ENCODE measurements at places on chromosomes 1 and 21.

- DNase-seq: no peak
These were observed 6.4 kb downstream of the SNRPE start for GRCh38 chr1:203867802-203868201.

- no peak for DNase-seq
These were observed 135.6 kb downstream of the GPATCH2 start for GRCh38 chr1:217495249-217495648.

DNA sequence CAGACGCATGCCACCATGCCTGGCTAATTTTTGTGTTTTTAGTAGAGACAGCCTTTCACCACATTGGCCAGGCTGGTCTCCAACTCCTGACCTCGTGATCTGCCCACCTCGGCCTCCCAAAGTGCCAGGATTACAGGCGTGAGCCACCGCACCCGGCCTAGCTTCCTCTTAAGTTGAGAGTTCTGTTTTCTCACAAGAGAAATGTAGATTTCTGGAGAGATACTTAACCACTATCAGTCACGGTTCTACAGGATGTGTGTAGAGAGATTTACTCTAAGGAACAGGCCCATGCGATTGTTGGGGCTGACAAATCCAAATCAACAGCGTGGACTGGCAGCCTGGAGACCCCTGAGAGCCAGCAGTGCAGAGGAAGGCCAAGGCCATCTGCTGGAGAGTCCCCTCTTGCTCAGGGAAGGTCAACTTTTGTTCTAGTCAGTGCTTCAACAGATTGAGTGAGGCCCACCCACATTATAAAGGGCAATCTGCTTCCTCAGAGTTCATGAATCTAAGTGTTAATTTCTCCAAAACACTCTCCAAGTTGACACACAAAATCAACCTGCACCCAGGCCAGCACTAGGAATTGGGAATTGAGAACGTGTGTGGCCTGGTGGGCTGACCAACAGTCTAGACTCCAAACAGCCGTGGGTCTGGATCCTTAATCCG lies 38.7 kb downstream of the CHAF1B start:
- DNase-seq: no peak

DNA sequence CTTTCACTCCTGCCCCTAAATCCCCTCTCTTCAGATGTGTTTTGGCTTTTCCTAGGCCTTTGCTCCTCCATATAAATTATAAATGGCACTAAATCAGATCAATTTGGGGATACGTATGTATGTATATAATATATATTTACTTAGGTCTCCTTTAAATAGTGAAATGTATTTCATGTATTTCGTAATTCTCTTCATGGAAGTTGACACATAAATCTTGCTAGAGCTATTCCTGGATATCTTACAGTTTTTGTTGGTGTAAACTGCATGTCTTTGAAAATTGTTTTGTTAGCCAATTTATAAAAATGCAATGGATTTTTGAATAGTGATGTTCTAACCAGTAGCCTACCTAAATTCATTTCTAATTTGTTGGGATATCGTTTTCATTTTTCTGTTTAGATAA lies 9.0 kb downstream of the RPF1 start:
- no peak for DNase-seq

DNA sequence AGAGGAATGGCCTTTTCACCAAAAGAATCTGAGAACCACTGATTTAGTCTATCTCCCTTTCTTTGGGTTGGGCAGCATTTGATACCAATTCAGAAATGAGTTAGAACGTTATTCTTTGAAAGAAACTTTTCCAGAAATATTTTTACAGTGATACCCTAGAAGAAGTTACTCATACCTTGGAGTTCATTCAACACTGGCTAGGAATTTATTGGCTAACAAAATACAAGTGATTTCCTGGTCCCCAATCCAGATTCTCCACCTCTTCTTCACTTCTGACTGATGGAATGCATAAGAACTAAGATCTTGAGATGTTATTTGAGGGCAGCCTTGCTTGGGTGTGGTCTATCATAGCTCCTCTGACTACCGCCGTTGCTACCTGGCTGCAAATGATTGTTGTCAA lies 9.4 kb downstream of the C1orf162 start:
- DNase-seq: no peak

DNA sequence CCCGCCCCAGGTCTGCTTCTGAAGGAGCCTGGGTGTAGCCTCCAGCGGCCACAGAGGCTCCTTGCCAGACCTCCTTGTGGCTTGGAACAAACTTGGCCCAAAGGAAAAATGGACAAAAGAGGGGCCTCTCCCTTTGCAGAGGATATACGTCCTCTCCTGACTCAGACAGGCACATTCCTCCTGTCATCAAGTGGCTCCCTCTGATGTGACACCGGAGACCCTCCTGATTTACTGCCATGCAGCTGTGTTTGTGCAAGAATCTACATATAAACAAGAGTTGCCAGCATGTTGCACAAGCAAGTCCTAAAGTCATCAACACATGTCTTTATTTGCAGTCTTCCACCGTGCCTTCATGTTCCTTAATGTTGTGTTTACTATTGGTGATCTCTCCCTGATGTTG lies 54.1 kb upstream of the F3 start:
- no peak for DNase-seq

DNA sequence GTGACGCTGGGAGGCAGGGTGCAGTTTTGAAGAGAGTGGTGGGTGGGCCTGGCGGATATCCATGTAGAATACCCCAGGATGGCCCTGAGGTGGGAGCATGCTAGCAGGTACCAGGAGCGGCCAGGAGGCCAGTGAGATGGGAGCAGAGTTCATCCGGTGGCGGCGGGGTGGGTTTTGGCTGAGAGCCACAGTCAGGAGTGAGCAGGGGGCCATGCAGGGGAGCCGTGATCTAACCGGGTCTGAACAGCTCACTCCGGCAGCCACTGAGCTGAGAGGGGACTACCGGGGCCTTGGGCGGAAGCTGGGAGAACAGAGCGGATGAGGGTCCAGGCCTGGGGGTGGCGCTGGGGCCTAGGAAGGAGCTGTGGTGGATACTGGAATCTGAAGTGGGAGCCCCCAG lies 47.6 kb upstream of the LRP8 start:
- no peak for DNase-seq

DNA sequence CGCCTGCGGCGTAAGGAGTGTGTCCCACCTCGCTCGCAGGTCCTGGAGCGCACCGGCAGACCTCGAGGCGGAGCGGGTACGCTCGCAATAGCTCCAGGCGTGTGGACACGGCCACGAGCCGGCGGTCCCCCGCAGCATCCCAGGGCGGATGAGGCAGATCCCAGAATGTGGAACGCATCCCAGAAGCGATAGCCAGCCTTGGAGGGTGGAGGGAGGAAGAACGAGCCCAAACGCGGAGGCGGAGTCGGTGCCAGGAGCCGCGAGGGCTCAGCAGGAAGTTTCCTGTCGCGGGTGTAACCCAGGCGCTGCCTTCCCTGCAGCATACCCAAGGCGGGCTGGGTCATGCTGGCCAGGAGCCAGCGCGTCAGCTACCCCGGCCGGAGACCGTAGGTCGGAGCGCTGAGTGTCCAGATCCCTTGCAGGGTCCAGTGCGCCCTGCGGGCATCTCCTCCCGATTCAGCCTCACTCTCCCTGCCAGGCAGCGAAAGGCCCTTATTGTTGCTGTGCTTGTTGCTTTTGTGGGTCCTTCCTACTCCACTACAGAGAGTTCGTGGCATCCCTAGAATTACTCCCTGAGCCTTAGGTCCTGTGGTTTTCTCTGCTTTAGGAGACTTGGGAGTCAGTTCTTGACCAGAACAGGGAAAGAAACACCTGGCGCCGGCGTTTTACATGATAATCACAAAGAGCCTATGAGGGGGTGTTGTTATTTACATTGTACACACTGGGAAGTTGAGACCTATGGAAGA lies 27.7 kb downstream of the STYXL2 start:
- DNase-seq: peak; percentile 35

- no peak for DNase-seq
These were observed at the start of gene LRRC7 for GRCh38 chr1:69567652-69568420. TSS of gene LRRC7 (plus strand) at chr1:69567922. CDS start at chr1:69568640, 718 bp downstream.

DNA sequence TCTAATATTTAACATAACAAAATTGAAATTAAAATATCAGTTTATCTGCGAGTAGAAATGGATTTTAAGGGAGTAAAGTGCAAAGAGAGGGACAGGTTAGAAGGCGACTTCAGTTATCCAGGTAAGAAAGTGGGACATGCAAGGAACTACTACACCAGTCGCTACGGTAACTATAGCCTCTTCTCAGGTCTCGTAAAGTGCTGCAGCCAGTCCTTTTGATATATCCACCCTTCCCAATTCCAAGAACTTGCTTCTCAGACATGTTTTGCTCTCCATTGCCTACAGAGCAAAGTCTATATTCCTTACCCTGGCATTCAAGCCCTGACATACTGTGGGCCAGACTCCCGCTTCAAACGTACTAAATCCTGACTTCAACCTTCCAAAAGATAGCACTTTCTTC lies 2.5 kb downstream of the COA7 start:
- DNase-seq: no peak

GRCh38 chr1:40599926-40600325 lies 65.6 kb downstream of the RIMS3 start:
- DNase-seq: no peak

DNA sequence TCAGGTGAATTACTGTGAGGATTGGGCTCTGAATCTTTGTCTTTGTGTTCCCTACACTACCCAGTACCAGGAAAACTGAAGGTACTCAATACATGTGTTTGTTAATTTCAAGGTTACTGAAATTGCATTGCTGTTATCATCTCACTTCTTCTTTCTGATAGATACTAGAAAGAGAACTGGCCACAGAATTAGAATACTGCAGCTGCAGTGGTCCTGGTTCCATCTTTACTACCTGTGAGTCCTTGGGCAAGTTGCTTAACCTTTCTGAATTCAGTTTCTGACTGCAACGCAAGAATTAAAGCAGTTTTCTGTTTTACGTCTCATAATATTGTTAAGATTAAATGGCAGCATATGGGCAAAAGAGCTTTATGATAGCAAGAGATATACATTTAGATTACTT lies 263.5 kb downstream of the LMO4 start:
- no peak for DNase-seq

- DNase-seq: no peak
These were observed 43.2 kb downstream of the FMO4 start for GRCh38 chr1:171357179-171357578.

DNA sequence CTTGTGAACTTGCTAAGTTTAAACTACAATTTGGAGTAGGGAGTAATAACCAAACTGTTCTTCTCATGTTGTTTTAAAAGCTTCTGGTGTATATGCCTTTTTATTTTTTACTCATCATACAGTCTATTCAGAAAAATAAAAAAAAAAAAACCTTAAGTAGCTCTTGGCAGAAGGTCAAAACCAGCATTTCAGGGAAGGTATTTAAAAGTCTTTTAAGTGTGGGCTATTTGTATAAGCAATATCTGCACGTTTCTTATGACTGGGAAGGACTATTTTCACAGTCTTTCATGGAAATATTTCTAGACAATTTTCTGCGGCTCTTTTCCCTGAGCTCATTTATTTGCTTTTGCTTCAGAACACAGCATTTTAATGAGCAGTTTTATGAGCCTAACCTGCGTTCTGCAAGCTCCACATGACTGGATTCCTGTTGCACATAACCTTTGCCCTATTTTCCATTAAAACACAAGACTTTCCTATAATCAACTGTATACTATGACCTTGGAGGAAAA lies 60.9 kb upstream of the C1orf105 start:
- DNase-seq: no peak

DNA sequence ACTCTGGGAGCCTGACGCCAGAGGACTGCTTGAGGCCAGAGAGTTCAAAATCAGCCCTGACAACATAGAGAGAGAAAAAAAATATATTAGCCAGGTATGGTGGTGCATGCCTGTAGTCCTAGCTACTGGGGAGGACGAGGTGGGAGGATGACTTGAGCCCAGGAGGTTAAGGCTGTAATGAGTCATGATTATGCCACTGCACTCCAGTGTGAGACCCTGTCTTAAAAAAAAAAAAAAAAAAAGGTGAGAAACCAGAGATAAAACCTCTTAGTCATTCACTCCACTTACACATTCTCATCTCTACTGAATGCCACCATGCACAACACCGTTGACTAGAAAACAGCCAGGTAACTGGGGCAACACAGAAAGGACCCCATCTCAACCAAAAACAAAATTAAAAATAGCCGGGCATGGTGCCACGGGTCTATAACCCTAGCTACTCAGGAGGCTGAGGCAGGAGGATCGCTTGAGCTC lies 178.1 kb downstream of the SLC45A1 start:
- DNase-seq: no peak

GRCh38 chr1:51958824-51959223 lies 31.7 kb downstream of the RAB3B start:
- no peak for DNase-seq

Data from DND-41 (cell line).